ENCODE measurements at places on chromosomes 6 and 20.

GRCh38 chr6:122008101-122008999 lies 391.1 kb upstream of the HSF2 start:
- peak; percentile 31 for DNase-seq

DNA sequence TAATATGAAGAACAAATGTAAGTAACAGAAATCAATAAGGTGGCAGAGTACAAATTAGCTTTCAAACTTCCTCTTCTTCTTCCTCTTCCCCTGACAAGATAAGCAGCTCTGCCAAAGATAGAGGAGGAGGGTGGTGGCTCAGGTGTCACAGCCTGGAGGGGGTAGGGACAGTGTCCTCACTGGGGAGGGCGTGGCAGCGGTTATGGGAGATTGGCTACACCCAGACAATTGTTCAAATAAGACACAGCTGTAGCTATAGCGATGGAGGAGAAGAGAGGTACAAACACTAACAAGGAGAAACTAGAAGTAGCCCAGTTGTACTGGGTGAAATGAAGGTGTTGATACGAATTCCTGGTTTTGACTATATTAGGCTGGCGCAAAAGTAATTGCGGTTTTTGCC lies 198.5 kb downstream of the TBXT start:
- no peak for DNase-seq

DNA sequence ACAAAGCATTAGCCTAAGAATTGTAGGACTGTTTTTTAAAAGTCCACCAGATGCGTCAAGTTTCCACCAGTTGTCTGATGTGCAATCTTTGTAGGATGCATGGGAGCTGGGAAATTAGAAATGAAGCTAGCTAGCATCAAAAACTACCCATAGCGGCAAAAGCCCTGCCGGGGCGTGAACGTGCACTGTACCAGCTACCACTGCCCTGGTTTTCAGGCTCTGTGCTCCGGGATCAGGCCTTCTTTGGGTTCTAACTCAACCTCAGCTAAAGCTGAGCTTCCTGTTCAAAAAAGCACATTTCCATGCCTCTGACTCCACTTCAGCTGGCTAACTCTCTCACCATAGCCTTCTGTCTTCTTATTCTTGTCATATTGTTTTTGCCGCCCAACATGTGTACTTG lies 26.9 kb upstream of the FUCA2 start:
- no peak for DNase-seq

- no peak for DNase-seq
These were observed 272.5 kb downstream of the DHX35 start for GRCh38 chr20:39234520-39235095.

DNA sequence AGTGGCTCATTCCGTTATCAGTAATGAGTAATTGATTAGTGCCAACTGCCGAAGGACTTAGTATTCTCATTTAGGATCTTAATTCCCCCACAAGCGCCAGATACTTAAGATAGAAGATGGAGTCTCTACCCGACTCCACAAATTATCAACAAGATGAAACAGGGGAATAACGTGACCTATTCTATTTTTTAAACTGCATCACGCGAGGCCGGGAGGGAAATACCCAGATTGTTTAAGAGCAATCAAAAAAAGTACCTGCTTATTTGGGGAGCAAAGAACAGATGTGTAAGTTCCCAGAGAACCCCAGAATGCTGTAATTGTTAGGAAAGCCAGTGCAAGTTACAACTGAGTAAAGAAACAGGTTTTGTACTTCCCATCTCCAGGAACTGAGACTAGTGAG lies 1.1 kb upstream of the MAP3K5 start:
- no peak for DNase-seq

- DNase-seq = no peak
These were observed 2.8 kb downstream of the AFDN start for GRCh38 chr6:167829513-167829912.

- DNase-seq = no peak
These were observed 13.4 kb downstream of the CEP250 start for GRCh38 chr20:35468671-35469334.

DNA sequence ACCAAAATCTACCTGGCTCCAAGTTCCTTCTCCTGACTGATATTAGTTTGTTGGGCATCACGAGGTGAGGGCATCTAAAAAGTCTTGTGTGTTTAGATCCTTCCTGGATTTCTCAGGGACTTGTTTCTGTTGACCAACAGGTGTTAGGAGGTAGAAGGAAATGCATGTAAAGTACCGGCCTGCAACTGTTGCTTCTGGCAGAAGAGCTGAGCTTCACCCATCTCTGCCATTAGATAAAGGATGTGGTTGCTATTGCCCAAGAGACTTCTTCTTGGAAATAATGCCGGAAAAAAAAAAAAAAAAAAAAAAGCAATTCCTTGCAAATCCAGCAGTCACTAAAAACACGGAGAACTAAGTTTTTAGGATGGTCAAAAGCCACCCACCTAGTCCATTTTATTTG lies 303.1 kb downstream of the CDH26 start:
- no peak for DNase-seq

- no peak for DNase-seq
These were observed 194.2 kb downstream of the PRL start for GRCh38 chr6:22102671-22103070.

GRCh38 chr6:155528982-155529453 lies 73.4 kb upstream of the NOX3 start:
- peak; percentile 85 for DNase-seq

- no peak for DNase-seq
These were observed 11.4 kb downstream of the GSTA5 start for GRCh38 chr6:52829046-52829817.

DNA sequence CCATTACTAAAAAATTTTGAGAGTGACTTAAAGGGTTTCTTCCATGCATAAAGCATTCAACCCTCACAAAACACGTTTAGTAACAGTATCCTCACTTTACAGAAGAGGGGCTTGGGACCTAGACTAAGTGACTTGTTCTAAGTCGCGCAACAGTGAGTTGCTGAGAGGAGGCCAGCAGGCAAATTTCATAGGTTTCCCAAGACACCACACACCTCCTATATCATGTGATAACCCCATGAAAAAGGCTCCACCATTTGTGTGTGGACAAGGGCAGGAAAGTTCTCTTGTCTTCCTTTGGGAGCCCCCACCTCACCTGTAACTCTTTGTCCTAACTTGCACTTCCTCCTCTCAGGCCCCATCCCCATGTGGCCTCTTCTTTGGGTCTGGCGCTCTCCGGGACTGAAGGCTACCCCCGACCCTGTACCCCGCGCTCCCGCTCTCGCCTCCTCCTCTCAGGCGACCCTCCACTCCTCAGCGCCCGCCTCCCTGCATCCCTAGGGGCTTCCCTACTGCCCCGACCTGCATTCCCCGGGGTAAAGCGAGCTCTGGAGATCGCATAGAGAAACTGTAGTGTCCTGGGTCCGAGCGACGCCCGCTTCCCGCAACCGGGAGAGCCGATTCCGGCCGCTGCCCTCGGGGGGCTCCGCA lies 392 bp downstream of the PSMB8 start:
- no peak for DNase-seq

- DNase-seq = no peak
These were observed 26.5 kb upstream of the LGSN start for GRCh38 chr6:63346217-63346835.

GRCh38 chr6:46699970-46700369 lies 12.3 kb downstream of the TDRD6 start:
- DNase-seq = no peak

- DNase-seq = no peak
These were observed 104.1 kb downstream of the BCKDHB start for GRCh38 chr6:80210618-80211017.

- DNase-seq = no peak
These were observed 20.4 kb downstream of the EPB41L2 start for GRCh38 chr6:131042664-131043063.

DNA sequence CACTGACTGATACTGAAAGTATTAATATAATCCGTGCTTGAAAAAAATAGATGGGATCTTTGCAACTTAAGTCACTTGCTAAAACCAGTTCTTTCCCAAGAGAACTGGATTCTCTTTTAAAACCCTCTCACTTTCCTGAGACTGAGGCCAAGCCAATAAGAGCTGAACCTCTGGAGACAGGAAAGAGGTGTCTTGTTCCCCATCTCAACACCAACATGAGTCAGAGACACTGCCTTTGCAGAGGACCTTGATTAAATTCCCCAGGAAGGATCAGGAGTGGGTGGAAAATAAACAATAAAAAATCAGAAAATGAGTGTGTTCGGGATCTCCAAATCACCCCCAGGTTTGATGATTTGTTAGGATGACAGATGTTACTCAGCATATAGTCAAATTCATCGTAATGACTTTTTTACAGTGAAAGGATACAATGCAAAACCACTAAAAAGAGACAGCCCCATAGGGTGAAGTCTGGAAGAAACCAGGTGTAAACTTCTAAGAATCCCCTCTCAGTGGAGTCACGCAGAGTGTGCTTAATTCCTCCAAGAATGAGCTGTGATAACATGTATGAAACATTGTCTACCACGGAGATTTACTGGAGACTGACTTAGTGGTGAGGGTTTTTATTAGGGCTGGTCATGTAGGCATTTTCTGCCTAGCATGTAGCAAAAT lies 122.8 kb upstream of the BEND3 start:
- DNase-seq = peak; percentile 72

Measured in skeletal muscle cell (primary cell).